NK-92 treated with Interleukin-12 subunit alpha and Interleukin-12 subunit beta, amount 100 ng/mL, for 24 hours (cell line): ENCODE measurements at places on chromosomes 6 and 20.
A peak's percentile ranks its signal among the peaks of the same experiment; 100 is the strongest.

DNA sequence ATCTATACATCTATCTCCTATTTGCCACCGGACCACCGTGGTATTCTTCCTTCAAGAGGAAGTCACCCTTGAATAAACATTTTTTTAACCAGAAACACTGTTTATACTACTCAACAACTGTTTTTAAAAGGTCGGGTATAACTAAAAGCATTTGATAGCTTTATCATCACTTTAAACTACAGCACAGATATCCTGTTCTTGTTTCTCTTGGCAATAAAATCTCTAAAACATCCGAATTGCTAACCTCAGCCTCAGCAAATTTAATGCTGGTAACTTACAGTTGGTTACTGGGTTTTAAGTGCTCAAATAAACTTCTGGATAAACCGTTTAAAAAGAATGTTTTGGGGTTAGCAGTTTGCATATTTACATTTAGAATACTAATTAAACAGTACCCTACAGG is 20.4 kb downstream of the ZUP1 start:
- no peak for DNase-seq

DNA sequence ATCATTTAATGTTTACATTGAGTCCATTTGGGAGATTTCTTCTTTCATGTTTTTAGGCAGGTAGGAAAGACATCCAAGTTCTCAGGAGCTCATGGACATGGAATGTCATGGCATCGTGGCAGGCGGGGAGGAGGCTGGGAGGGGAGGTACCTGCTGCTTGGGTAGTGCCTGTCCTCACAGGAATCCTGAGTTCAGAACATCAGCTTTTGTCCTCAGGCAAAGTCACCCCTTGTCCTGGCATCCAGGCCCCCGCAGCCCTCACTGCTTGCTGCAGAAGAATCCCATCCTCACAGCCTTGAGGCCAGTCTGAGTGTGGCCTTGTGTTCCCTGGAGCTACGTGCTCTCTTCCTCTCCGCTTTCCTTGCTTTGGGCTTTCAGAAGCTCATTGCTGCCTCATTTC is 157.4 kb downstream of the CFAP61 start:
- no peak for DNase-seq

- DNase-seq = peak; percentile 76
Observed at GRCh38 chr6:2245103-2245876, at the start of gene GMDS. TSS of gene GMDS (minus strand) at chr6:2245605.

GRCh38 chr20:19540392-19540791 is 217.7 kb upstream of the RIN2 start:
- no peak for DNase-seq

DNA sequence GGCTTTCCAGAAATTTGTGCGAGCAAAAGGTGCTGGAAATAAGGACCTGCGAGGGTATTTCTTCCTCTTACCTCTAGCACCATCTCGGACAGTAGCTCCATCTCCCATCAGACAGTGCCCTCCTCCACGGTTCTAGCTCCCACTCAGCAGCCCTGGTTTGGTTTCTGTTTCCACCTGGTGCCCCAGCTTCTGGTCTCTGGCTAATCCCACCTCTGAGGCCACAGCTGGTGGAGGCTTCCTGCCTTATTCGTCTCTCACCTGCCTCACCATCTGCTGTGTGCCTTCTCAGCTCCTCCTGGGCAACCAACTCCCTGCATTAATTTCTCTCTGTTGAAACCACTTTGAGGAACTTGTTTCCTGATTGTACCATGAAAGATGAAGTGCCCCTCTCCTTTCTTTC is 162.4 kb upstream of the CDYL start:
- DNase-seq = peak; percentile 45

GRCh38 chr6:78062993-78063392 is 410.2 kb downstream of the MEI4 start:
- DNase-seq = no peak
